CD8-positive, alpha-beta memory T cell (primary cell): ENCODE measurements at places on chromosomes 1 and 21.

GRCh38 chr1:183739741-183740271 is 65.1 kb upstream of the RGL1 start:
- DNase-seq: no peak

DNA sequence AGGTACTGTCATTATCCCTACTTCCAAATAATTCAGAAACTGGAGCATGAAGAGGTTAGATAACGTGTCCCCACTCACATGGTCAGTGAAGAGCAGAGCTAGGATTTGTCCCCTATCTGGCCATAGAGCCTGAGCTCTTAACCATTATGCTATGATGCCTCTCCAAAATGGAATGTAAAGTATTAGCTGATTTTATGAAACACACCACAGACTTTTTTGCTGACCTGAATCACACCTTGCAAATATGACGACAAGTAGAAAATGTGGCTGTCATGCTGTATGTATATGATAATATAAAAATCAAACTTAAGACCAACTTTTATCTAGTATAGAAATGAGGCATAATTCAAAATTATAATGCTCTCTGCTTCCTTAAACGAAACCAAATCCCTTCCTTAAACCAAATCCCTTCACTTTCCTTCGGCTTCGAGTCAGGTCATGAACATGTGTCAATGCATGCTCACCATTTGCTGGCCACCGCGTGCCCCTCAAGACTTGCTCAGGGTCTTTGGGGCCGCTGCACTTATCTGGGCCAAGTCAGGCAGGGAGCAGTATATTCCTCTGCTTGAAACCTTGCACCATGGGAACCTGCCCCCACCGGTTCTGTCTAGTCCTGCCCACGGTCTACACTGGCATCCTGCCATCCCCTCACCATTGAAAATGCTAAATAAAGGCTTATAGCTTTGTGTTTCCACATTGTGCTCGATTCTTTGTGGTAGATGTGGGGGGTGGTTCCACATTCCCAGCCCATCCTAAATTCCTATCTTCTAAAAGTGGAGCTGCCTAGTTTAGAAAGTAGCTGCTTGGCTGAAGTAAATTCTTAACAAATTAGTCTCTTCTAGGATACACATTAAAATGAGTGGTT is 1.6 kb upstream of the TMCC2 start:
- DNase-seq: no peak

DNA sequence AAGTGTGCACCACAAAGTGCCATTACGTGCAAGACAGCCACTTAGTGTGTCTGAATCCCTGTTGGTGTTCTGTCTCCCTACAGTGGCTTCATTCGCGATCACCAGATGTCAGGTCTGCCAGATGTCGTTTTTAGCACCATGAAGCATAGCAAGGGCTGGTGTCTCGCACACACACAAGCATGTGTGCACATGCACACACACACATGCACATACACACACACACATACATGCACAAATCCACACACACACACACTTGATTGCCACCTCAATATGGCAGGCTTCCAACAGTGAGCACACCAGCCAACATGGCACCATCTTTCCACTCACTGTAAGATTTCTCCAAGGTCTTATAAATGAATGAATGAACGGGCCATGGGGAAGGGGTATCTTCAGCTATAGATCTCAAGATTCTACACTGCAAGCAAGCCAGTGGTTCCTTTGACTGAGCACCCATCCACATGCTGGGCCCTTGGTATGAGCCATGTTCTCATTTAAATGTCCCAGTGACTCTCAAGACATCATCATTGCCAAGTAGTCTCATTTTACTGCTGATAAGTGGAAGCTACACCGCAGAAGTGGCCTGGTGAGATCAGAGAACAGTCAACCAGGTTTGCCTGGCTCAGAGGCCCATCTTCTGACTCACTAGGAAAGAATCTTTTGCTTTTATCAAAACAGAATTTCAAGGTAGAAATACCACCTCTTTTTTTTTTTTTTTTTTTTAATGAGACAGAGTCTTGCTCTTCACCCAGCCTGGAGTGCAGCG is 84.9 kb downstream of the SIM2 start:
- no peak for DNase-seq

DNA sequence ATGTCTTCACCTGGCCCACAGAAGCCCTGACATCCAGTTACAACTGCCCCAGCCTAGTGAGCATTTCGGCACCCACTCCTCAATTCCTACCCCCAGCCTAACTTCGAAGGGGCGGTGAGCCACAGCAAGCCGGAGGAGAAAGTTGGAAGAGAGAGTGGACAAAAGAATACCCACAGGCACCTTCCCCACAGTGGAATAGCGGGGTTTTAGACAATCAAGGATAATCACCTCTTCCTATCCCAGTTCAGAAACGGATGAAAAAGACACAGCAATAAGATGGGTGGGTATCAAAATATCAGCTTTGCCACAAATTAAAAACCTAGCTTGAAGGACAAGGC is 1.3 kb upstream of the LSS start:
- no peak for DNase-seq

DNA sequence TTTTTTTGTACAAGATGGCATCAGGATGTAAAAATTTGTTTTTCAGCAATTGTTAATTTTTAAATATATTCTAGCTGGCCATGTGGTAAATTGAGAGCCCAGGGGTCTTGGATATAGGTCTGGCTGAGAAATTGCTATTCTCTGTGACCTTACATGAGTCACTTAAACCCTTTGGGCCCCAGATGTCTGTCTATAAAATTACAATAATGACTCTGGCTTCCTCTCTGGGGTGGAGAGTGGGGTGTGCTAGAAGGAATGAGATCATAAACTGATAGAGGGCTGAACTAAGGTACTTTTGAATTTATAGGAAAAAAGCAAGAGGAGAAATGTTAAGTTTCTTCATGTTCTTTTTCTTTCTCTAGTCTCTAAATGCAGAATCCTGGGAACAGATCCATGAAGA is 12.4 kb upstream of the TCHH start:
- DNase-seq: no peak

GRCh38 chr1:193014400-193014799 is 44.8 kb downstream of the UCHL5 start:
- no peak for DNase-seq

GRCh38 chr1:220786337-220787068 is at the start of gene MTARC1:
Gene MTARC1 (plus strand): TSS chr1:220786913. CDS start chr1:220786945, 32 bp downstream.
- no peak for DNase-seq

DNA sequence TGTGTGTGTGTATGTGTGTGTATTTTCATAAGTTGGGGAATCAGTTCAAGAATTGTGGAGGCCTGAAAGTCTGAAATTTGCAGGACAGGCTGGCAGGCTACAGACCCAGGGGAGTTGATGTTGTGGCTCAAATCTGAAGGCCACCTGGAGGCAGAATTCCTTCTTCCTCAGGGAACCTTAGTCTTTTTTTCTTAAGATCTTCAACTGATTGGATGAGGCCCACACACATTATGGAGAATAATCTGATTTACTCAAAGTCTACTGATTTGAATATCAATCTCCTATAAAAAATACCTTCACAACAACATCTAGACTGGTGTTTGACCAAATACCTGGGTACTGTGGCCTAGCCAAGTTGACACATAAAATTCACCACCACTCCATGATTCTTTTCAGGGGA is 61.8 kb downstream of the MT1HL1 start:
- no peak for DNase-seq

GRCh38 chr1:92544756-92545165 is 58.0 kb upstream of the GFI1 start:
- no peak for DNase-seq

GRCh38 chr1:73104749-73105148 is 822.4 kb upstream of the NEGR1 start:
- DNase-seq: no peak

DNA sequence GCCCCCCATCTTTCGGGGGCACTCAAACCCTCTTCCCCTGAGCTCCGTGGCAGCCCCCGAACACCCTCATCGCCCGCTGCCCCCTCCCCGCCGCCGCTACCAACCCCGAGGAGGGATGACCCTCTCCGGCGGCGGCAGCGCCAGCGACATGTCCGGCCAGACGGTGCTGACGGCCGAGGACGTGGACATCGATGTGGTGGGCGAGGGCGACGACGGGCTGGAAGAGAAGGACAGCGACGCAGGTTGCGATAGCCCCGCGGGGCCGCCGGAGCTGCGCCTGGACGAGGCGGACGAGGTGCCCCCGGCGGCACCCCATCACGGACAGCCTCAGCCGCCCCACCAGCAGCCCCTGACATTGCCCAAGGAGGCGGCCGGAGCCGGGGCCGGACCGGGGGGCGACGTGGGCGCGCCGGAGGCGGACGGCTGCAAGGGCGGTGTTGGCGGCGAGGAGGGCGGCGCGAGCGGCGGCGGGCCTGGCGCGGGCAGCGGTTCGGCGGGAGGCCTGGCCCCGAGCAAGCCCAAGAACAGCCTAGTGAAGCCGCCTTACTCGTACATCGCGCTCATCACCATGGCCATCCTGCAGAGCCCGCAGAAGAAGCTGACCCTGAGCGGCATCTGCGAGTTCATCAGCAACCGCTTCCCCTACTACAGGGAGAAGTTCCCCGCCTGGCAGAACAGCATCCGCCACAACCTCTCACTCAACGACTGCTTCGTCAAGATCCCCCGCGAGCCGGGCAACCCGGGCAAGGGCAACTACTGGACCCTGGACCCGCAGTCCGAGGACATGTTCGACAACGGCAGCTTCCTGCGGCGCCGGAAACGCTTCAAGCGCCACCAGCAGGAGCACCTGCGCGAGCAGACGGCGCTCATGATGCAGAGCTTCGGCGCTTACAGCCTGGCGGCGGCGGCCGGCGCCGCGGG is 837 bp downstream of the FOXD3 start:
- DNase-seq: no peak

DNA sequence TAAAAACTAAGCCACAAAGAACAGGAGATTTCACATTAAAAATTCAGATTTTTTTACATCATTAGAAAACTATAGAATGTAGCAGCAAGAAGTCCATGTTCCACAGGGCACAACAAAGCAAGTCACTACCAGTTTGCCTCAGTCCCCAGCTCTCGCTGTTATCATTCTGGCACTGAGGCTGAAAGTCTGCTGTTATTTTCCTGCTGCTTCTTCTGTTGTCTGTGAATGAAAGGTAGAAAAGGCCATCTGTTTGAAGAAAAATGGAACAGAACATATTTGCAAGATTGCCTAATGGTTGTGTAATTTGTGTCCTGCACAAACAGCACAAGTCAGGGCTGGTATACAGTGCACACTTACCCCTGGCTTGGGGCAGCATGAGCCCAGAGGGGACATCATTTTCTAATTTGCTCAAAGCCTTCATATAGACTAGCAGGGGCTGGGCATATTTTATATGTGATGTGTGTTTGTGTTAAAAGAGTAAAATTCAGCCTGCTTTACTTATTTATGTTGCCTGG is 105.6 kb upstream of the COG2 start:
- no peak for DNase-seq

- peak; percentile 4 for DNase-seq
These were observed 1.2 kb downstream of the SCMH1 start for GRCh38 chr1:41240781-41241353.

- no peak for DNase-seq
These were observed 86.3 kb upstream of the ARTN start for GRCh38 chr1:43847290-43847689.

DNA sequence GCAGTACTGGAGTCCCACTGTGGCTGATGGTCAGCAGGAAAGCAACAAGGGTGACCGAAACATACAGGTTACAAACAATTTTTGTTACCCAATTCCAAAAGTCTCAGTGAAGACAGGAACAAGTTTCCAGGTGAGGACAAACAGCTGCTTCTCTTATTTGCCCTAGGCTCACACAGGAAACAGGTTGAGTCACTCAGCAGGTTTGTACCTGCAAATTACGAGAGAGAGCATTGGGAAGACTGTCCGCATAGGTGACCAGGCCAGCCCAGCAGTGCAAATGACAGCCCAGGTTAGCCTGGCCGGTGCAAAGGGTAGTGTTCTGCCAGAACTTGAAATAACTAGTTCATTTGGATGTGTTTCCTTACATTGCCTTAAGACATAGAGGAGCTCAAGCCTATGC is 40.0 kb upstream of the DSCAM start:
- DNase-seq: no peak

DNA sequence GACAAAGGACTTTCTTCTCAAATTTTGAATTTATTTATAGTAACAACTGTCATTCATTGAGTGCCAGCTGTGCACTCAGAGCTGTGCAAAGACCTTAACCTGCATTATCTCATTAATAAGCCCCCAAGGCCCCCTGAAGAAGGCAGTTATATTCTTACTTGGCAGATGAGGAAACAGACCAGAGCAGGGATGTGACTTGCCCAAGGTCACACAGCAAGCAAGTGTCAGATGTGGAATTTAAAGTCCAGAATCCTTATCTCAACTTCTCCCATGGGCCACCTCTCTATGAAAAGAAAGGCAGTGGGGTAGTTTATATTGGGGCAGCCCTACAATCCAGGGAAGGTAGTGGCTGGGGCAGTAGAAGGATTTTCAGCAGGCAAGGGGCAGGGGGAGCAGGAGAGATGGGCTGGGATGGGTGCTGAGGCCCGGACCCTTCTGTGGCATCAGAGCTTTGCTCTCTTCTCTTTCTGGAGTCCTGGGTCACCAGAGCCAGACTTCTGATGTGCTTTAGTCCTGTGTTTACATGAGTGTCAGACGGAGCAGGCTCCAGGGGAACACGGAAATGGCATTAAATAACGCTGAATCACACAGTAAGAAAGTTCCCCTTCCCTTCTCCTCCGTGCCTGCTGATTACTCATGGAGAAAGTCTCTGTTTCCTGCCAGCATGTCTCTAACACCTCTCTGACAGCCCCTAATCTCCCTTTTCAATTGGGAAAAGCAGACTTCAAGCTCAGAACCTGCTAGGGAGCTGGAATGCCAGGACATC is 39.5 kb downstream of the EPHB2 start:
- no peak for DNase-seq

- no peak for DNase-seq
These were observed 399.6 kb downstream of the TBX15 start for GRCh38 chr1:118588566-118588965.

- DNase-seq: no peak
These were observed 75.0 kb upstream of the MACF1 start for GRCh38 chr1:39129514-39129913.

DNA sequence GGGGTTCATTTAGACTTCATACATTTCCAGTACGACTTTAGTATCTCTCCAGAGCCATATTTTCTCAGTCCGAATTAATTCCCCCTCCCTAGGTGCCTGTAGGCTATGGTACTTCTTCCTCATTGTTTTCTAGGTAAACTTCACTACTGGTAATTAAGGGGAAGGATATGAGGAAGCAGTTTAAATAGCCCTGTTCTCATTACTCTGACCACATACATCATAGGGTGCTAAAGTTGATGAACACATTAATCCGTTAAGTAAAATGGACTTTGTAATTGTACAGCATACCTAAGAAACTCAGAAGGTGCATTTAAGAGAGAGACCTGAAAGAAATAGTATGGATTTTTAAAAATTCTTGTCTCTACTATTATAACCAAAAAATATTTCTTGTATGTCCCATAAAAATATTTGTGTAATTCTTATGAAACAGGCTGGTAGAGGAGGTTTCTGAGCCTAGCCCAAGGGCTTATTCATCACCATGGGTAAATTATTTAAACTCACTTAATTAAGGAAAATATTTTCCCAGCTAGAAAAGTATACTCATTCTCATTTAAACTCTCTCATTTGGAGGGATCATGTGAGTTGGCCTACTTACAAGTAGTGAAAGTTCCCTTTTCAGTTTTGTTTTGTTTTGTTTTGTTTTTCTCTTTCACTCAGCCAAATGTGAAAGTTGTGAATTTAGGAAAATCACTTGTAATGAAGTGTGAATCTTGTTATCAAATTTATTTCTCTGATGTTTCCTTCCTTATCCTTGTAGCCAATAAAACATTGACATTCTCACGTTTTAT is 2.0 kb downstream of the PRMT6 start:
- no peak for DNase-seq
